A172 (cell line): ENCODE measurements at places on chromosomes 4 and X. TPM values are rescaled to one million over a fixed set of nuclear protein-coding genes. Genes with fewer than 3 reads are reported as not detected.

- peak; percentile 60 for DNase-seq
These were observed 295.2 kb upstream of the IGFBP7 start for GRCh38 chr4:57405359-57405758.

DNA sequence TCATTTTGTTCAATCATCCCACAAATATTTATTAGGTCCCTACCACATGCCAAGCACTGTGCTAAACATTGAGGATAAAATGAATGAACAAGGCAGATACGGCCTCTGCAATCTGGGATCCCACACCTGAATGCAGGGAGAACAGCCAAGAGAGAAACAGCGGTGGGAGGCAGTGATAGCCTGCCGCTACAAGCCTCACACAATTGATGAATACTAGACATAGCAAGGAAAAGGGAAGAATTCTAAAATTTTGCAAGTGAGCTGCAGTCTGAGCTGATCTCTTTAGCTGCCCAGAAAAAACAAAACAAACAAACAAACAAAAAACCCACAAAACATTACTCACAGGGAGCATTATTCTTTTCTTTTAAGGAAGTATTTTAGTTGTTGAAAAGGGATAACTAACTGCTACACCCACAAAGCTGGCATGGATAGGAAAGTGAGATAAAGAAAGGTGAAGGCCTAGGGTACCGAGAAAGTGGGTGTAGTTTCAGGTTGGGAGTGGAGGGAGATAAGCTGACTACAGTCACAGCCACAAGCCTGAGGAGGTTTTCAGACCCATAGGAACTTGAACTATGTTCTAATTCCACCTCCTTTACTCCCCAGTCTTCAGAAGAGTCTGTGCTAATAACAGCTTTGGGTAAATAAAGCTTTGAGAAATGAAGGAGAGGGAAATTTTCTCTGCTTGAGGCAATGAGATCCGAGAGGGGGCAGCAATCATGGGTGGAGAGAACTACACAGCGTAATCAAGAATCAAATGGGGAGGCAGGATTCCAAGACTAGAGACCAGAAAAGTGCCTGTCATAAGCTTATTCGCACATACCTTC lies 85.4 kb downstream of the SH3RF1 start:
- DNase-seq: no peak

DNA sequence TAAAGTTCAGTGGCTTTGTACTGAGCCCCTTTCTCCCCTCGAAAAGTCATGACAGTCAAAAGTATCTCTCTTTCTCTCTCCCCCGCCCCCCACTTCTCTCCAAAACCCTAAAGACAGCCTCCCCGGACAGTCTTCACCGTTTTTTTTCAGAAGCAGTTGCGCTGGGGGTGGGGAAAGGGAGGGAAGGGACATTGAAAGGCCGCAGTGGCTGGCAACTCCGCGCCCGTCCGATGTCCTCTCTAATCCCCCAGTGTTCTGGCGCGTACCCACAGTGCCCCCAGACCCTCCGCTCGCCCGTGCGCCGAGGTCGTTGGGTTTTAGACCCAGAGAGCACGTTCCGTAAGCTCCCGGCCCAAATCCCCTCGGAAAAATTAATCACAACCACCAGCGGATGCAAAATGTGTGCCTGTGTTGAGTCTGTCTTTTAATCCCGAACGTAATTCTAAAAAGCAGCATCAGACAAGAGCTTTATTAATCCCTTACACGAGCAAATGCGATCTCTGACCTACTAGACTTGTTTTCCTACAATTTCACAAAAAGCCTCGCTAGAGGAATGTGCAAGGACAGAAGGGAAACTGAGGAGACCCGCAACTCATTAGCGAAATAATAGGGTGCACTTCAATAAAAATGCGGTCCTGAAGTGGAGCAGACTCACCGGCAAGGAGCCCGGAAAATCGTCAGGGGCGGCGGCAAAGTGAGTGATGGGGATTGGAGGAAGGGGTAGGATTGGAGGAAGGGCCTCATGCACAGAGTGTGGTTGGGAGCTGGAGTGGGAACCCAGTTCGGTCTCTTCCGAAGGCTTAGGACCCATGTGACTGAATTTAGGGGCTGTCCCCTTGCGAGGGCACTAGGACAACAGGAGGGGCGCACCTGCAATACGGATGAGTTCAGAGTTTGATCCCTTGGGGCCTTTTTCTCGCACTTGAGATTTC lies 12.2 kb upstream of the PRDM8 start:
- DNase-seq: peak; percentile 2

DNA sequence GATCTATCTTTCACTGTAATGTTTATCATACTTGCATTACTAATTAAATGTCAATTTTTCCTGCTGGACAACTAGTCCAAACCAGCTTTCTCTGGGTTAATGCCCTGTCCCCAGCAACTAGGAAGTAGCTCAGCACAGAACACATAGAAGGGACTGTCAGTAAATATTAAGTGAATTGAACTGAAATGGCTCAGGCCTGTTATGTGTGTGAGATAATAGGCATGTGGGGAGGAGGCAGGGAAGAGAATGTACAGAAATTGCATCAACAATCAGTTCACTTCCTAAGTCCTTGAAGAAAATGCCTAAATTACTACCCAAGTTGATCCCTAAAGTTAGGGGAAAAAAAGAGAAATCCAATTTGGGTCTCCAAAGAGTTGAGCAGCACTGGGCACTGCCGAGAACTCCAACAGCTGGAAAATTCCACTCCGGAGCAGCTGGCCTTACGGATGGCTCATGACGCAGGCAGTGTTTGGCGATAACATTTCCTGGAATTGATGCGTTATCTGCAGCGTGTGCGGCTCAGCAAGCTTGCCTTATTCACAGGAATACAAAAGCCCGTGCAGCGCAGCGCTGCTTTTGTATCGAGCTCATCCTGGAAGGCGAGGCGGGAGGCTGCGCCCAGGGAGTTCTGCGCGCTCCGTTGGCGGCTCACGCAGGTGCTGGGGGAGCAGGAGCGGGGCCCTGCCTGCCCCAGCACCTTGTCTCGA lies 297.3 kb upstream of the LCORL start:
- peak; percentile 1 for DNase-seq

GRCh38 chr4:40307627-40308497 lies 27.3 kb upstream of the CHRNA9 start:
- DNase-seq: no peak

DNA sequence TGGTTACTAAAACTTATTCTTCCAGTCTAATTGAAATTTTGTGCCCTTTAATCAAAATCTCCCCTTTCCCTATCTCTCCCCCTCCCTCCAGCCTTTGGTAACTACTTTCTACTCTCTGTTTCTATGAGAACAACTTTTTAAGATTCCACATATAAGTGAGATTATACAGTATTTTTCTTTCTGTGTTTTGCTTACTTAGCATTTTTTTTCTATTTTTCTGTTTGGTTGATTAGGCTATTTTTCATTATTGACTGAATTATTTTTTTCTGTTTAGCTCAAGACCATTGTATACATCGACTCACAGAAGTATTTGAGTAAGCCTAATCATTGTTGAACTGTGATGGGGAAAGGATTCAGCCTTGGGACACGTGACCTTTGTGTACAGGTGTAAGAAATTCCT lies 116.4 kb downstream of the PHEX start:
- no peak for DNase-seq

Gene TEC
- not detected in 2 replicates for total RNA-seq

Gene KDR
- 0.05 and 0.22 TPM in 2 replicates for total RNA-seq

Gene SHROOM2
- 1.4 and 2.8 TPM in 2 replicates for total RNA-seq

Gene TMEM35A
- not detected in 2 replicates for total RNA-seq

Gene DACH2
- total RNA-seq: not detected in 2 replicates
